GM12891 (cell line): ENCODE measurements at places on chromosomes 13 and 19.

GRCh38 chr19:41893899-41894298 lies 10.9 kb downstream of the ARHGEF1 start:
- no peak for DNase-seq

DNA sequence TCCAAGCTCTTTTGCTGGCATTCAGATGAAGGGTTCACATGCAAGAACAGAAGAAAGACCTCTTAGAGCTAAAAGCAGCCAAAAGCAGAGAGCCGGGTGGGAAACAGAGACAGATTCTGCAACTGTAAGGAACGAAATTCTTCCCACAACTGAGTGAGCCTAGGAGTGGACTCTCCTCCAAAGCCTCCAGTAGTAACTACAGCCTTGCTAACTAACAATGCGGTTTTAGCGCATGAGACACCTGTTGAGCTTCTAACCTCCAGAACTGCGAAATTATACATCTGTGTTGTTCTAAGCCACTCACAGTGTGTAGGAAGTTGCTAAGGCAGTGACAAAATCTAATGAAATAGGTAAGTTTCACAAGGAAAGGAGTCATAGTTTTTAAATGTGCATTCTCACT lies 98.1 kb upstream of the SLITRK1 start:
- DNase-seq = no peak

GRCh38 chr13:32989942-32990341 lies 26.3 kb upstream of the KL start:
- no peak for DNase-seq

DNA sequence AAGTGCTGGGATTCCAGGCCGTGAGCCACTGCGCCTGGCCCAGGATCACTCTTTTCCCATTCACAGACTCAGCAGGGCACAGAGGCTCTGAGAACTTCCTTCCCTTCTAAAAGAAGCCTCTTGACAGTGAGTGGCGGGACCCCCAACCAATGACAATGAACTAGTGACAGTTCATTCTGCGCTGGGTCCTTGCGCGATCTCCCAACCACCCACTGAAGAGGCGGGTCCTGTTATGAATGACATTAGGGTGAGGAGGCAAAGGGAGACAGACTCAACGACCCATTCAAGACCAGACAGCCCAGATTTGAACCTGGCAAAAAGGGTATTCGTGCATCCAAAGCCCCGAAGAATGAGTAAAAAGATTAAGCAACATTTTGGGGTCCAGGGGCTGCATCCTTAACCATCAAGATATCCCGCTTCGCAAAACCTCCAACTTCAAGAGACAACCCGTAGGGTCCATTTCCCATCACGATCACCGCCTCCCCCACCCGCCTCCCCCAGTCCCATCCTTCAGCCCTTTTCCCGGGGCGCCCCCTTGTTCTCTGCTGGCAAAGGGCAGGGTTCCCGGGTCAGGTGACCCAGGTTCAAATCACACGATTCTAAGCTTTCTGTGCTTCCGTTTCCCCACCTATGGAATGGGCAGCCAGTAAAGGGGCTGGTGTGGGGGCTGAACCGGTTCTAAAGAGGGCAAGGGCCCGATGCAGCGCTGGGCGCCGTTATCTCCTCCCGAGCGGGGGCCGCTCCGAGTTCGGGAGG lies 719 bp downstream of the SUGP2 start:
- peak; percentile 87 for DNase-seq

DNA sequence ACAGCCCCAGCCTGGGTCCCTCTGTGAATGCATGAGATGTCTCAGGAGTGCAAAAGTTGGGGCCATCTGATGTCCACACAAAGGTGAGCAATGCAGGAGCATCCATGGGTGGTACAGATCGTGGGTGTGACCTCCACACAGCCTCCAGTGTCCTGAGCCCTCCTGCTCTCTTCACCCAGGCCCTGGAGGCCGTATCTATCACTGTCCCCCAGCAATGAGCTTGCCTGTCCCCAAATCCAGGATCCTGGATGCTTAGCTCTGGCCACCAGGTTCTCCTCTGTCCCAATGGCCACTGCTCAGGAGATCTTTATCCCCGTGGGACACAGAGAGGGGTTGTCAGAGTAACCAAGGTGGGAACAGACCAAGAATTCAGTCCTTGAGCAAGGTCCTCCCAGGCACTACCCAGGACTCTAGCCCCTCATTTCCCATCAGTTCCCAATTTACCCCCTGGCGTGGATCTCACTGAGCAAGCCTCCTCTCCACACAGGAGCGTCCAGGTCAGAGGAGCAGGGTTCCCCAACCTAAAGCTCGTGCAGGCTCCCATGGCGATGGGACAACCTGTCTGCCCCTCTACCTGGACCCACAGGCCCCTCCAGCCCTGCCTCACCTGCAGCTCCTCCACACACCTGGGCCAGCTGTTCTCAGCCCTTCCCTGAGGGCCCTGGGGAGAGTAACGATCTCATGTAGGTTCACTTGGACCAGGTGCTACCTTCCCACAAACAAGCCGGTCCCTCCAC lies 11.3 kb downstream of the CEACAM21 start:
- DNase-seq = no peak

DNA sequence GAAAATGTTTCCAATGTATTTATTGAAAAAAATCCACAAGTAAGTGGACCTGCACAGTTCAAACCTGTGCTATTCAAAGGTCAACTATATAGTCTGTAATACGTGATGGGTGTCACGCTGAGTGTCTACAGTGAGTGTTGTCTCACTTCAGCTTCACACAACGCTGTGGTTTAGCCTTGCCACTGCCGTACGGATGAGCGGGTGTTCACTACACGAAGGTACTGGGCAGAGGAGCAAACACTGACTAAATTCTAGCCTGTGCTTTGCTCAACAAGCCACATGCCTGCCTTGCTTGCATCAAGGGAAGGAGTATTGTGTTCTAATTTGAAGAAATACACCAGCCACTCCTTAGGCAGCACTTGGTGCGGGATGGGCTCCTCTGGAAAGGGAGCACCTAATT lies 3.4 kb upstream of the FFAR3 start:
- no peak for DNase-seq

DNA sequence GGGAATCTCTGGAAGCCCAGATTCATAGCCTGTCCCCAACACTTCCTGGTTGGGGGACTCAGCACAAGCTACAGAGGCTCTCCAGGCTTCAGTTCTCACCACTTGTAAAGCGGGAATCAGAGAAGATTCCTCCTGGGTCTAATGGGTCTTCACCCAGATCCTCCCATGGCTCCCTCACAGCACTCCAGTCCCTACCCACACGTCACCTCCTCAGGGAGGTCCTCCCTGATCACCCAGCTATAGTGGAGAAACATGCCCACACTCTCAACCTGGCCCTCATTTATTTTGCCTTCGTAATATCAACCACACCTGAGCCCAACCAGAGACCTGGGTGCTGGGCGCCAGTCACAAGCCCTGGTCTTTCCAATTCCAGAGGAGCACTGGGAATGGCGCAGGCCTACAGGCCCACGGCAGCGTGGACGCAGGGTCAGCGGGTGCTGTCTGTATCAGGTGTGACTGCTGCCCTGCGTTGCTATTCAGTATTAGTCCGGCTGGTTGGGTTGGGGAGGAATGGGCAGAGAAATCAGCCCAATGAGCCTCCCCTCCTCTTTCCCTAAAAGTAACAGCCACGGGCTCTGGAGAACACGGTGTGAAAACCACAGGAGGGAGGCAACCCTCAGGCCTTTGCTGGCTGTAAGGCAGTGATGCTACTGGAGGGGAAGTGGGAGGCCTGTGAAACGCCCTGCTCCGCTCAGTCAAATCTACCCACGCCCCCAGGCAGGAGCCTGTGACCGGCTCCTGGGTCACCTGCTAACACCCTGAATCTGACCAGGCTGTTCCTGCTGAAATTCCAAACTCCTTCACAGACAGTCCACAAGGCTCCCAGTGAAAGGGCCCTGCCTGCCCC lies 5.2 kb downstream of the AKT2 start:
- DNase-seq = no peak

- DNase-seq = no peak
Observed at GRCh38 chr13:71359641-71360040, 507.4 kb downstream of the DACH1 start.

DNA sequence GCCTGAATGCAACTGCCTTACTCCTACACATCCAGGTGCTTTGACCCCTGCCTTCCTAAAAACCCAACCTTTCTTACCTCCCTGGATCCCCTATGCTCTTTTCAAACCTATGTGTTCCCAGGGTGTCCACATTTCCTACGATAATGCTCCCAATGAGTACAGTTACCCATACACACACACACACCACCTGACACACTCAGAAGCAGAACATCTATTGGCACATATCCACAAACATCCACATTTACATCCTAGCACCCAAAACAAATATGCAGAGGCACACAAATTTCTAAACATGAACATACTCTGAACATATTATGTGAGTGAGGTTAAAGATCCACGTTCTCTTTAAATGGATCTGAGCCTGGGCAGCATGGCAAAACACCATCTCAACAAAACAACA lies 22.4 kb upstream of the PLAUR start:
- DNase-seq = no peak

- no peak for DNase-seq
Observed at GRCh38 chr13:98083936-98084335, 59.0 kb upstream of the FARP1 start.
